ENCODE measurements at places on chromosomes 12 and 14.

- peaks cover 2% of the 10 kb centered on the region for H3K27me3 ChIP-seq
- DNase-seq, result peak; percentile 59
- peaks cover 16% of the 10 kb centered on the region for H3K4me1 ChIP-seq
- peaks cover 41% of the 10 kb centered on the region for H3K36me3 ChIP-seq
These were observed 896 bp downstream of the EIF5 start for GRCh38 chr14:103334644-103335622.

DNA sequence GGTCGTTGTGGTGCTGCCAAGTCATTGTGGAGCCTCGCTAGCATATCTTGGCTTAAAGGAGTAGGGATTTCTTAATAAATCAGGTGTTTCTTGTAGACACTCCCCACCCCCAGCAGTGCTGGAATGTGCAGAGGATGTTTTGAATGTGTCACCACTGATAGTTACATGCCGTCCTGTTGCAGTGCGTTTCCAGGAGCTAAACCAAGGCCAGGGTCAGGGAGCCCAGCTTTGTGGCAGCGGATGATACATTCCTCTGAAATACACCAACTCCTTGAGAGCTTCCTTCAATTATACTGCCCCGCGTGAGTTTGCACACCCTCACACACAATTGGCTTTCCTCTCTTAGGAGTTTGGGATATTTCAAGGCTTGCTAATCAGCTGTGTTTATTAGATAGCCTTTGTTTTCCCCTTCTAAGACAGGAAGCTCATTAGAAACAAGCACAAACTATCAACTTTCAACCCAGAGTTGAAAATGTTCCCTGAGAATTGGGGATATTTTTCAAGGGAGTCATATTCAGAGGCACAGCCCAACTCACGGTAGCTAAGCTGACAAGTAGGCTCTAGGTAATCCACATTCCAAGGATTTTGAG, 154.9 kb downstream of the C12orf75 start:
- H3K4me3 ChIP-seq, result no peak overlapping the region
- no peaks in the 10 kb centered on the region for H3K36me3 ChIP-seq
- no peak overlapping the region for H3K27ac ChIP-seq
- no peaks in the 10 kb centered on the region for H3K4me1 ChIP-seq
- peaks cover 8% of the 10 kb centered on the region for H3K27me3 ChIP-seq
- DNase-seq, result no peak

DNA sequence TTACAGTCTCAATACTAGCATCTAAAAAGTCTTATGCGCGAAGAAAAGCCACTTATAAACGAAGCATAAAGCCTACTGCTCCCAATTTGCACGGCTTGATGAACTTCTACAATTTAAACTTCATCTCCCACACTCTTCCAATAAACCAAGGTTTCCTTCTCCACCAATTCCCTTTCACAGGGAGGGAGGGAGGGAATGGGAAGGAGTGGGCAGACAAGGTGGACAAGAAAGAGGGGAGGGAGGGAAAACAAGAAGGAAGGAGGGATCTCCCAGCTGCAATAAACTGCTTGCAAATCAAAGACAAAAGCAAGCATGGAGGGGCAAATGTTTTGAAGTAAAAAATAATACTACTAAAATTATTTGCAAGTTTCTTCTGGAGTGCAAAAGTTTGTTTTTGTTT, 64.5 kb downstream of the MED13L start:
- H3K27me3 ChIP-seq, result no peaks in the 10 kb centered on the region
- no peak overlapping the region for H3K4me3 ChIP-seq
- H3K4me1 ChIP-seq, result peaks cover 82% of the 10 kb centered on the region
- peak overlapping the region; percentile 49 for H3K27ac ChIP-seq

DNA sequence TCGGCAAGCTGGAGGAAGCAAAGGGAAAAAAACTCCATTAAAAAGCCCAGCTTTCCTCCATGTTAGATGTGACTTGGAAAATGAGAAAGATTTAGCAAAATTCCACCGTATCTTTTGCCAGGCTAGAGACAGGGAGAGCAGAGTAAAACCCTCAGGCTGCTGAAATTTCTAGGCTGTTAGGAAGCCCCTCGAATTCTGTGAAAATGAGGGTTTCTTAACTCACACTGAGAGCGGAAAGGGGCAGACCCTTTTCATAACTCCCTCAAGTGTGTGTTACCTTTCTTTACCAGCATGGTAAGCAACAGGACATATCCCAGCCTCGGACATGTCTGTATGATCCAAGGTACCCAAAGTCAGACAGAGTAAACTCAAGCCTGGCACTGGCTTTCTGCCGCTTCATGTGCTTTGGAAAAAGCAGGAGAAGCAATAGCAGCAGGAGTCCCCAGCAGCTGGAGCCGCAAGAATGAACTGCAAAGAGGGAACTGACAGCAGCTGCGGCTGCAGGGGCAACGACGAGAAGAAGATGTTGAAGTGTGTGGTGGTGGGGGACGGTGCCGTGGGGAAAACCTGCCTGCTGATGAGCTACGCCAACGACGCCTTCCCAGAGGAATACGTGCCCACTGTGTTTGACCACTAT, at the start of gene RHOJ:
RHOJ (plus strand) TSS at position 37 of the 637 bp plus-strand sequence; CDS start at position 464, 427 bp downstream.
- H3K4me3 ChIP-seq, result no peak within 1 kb of the TSS
- no peaks in the 10 kb centered on the region for H3K4me1 ChIP-seq
- no peak for DNase-seq
- no peaks in the 10 kb centered on the region for H3K36me3 ChIP-seq
- H3K27ac ChIP-seq, result no peak within 1 kb of the TSS

DNA sequence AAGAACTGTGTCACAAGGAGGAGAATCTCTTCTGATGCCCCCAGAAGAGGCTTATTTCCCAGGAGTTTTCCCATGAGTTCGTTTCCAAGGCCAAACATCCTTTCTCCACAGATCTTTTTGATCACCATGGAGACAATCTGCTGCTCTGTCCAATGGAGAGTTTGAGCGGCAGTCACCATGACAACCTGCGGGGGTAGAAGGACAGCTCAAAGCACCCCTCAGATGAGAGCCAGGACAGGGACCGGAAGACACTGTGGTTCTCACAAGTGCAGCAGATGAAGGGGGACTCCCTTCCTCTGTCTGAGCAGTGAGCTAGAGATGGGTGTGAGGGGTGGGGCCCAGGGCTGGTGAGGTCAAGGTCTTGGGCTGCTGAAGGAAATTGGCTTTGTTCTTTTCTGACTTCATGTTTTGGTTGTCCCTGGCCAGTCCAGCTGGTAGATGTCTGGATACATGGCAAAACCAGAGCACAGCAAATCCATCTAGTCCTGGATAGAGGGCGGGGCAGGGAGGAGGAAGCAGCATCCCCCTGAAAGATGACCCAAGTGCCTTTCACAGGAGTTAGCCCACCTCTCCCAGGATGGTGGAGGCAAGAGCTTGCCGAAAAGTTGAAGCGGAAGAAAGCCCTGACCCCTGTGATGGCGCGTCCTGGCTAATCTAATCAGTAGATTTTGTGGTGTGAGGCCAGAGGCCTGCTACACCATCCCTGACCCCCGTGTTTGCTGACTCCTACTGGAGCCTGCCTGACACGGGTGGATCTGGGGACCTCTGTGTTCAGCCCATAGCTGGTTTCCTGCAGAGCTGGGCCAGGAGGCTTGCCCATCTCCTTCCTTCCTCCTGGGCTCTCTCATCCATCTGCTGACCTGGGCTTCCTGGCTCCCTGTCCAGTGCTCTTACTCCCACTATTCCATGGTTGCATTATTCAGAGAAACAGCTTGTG, 24.4 kb downstream of the DHRS2 start:
- H3K4me1 ChIP-seq, result peaks cover 27% of the 10 kb centered on the region
- peaks cover 4% of the 10 kb centered on the region for H3K27me3 ChIP-seq
- DNase-seq, result no peak
